ENCODE measurements at places on chromosomes 2 and 18. TPM values are rescaled to one million over a fixed set of nuclear protein-coding genes. Genes with fewer than 3 reads are reported as not detected.
A peak's percentile ranks its signal among the peaks of the same experiment; 100 is the strongest.

Gene LOXHD1
- total RNA-seq: 0.35 TPM

Gene DTNA
- total RNA-seq: not detected

Gene REG3G
- total RNA-seq: not detected

Gene LRPPRC
- total RNA-seq: 80.2 TPM

Gene COPS9
- 115 TPM for total RNA-seq

Gene SPTBN1
- 184 TPM for total RNA-seq

Gene MAP3K19
- total RNA-seq: not detected

GRCh38 chr2:190771726-190772125 is 108.9 kb upstream of the GLS start:
- no peak for DNase-seq

GRCh38 chr2:40103163-40103562 is 324.1 kb upstream of the THUMPD2 start:
- no peak for DNase-seq

DNA sequence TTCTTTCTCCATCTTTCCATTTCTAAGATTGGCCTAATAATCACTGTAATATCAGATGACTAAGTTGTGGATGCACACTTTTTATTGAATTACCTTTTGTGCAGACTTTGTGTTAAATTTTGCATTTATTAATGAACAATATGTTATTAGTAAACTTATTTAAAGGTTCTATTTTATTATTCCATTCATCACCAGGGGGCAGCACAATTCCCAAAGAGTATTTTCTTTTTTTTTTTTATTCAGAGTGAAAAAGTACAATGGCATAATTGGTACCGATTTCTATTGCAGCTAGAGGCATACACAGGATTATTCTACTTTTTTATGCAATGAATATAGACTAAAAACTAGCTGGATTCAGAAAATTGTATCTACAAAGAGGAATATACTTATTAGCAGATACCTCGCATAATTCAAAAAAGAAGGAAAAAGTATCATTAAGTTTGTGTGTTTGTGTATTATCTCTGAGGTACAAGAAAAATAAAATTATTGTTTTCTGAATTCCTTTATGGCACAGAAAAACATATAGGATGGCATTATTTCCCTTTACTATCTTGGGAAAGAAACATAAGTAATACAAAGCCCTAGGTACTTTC is 390.6 kb downstream of the ERBB4 start:
- no peak for DNase-seq

DNA sequence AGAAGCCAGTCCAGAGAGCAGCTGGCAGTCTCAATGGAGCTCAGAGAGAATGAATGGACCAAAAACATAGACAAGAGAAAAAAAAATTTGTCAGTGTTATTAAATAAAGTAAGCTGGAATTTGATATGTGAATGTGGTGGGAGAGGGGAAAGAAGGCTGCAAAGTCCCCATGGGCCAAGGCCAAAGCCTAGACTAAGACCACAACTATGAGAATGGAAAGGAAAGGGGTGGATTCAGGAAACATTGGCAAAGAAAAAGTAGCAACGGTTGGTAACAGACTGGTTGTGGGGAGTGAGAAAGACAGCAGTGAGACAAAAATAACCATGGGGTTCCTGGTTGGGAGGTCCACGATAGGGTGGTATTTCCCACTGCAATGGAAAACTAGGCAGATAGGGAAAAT is 47.0 kb downstream of the ZEB2 start:
- no peak for DNase-seq

GRCh38 chr2:238968616-238969384 is 120.9 kb downstream of the TWIST2 start:
- DNase-seq: no peak

GRCh38 chr2:147161746-147162145 is 683.1 kb upstream of the ACVR2A start:
- no peak for DNase-seq

DNA sequence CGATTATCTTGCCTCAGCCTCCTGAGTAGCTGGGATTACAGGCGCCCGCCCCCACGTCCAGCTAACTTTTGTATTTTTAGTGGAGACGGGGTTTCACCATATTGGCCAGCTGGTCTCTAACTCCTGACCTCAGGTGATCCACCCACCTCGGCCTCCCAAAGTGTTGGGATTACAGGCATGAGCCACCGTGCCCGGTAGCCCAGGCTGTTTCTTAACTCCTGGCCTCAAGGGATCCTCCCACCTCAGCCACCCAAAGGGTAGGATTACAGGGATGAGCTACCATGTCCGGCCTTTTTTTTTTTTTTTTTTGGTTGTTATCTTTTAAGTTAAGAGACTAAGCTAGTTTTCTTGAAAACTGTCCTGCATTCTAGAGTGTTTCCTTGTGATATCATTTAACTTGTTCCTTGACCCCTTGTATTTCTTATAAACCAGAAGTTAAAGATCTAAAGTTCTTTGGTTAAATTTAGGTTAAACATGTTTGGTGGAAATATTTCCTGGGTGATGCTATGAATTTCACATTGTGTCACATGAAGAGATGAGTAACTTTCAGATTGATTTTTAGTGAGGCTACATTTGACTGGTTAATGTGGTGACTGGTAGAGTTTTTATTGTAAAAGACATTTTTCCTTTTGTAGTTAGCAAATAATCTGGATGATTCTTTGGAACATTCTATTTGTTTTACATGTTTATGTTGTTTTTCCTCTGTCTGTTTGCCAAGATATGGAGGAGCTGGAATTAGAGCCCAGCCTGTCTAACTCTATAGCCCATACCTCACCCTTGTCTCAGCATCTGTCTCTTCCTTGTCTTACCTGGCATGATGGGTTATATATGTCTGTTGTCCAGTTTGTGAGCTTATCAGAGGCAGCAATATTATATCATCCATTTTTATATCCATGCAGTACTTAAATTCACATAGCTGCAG is 5.2 kb downstream of the NCAPH start:
- DNase-seq: no peak

DNA sequence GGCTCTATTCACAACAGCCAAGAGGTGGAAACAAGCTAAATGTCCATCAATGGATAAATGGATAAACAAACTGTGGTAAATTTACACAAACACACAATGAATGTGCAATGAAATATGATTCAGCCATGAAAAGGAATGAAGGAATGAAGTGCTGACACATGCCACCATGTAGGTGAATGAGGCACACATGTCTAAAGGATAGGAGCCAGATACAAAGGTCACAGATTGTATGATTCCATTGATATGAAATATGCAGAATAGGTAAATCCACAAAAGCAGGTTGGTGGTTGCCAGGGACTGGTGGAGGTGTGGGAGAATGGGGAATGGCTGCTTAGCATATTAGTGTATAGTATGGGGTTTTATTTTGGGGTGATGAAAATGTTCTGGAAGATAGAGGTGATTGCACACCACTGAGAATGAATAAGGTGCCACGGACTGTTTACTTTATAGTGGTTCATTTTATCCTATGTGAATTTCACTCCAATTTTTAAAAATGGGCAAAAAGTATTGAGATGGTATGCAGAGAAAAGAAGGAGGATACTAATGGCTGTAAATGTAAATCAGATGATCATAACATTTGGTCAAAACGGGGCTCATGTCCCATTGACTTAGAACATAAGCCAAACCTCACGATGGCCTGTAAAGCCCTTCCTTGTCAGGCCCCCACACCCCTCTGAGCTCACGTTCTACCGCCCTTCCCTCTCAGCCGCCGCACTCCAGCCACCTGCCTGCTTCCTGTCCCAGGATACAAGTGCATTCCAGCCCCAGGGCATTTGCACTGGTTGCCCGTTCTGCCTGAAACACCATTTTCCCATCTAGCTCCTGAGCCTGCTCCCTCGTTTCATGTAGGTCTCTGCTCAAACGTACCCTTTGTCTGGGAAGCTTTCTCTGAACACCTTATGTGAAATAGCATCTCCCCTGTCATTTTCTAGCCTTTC is 165.5 kb downstream of the DDX1 start:
- peak; percentile 4 for DNase-seq

DNA sequence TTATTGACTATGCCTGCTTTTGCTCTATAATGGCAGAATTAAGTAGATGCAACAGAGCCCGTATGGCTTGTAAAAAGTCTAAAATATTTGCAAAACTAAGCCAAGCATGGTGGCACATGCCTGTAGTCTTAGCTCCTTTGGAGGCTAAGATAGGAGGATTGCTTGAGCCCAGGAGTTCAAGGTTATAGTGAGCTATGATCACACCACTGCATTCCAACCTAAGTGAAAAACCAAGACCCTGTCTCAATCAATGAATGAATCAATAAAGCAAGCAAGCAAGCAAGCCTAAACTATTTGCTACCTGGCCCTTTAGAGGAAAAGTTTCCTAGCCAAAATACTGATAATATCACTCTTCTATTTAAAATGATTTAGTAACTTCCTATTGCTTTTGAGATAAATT is 260.0 kb downstream of the OTX1 start:
- DNase-seq: no peak

GRCh38 chr2:150806336-150806735 is 318.9 kb upstream of the RND3 start:
- no peak for DNase-seq

DNA sequence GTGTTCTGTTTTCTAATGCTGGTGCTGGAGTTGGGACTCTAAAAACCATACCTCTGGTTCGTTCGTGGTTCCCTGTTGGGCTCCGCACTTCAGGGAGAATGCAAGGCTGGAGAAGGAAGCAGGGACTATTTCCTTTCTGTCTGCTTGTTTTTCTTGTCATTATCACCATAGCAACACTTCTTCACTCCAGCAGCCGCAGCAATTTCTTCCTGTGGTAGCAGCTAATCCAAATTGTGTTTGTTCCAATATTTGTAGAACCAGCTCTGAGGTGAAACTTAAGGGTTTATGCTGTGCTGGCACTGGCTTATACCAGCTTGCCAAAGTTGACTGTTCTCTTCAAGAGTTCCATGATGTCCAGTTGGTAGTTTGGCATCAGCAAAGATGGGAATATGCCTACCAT is 301.4 kb upstream of the SYT4 start:
- no peak for DNase-seq

- no peak for DNase-seq
Measured at GRCh38 chr18:75884728-75885127, 457.2 kb upstream of the SMIM21 start.

DNA sequence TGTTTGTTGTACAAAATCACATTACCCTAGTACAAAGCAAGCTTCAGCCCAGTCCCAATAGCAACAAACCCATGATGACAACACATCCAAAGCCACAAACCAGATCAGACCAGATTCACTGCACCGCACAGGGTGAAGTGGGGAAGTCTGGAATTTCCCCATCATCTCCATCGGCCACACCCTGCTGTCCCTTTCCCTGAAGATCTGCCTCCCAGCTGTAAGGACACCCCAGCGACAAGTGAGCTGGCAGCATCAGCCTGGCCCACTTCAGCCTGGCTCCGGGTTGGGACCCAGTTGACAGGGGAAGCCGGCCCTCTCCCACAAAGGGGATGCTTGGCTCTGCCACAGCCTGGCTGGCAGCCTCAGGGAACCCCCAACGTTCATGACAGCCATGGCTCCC is 207.6 kb downstream of the MGAT5 start:
- no peak for DNase-seq

Measured in activated CD4-positive, alpha-beta T cell treated with anti-CD3 and anti-CD28 coated beads, Interleukin-2, amount 10 ng/mL, durations not matched to agents 7 days and 5 days (primary cell).